ENCODE measurements at places on chromosomes 16 and 17.
A peak's percentile ranks its signal among the peaks of the same experiment; 100 is the strongest.

DNA sequence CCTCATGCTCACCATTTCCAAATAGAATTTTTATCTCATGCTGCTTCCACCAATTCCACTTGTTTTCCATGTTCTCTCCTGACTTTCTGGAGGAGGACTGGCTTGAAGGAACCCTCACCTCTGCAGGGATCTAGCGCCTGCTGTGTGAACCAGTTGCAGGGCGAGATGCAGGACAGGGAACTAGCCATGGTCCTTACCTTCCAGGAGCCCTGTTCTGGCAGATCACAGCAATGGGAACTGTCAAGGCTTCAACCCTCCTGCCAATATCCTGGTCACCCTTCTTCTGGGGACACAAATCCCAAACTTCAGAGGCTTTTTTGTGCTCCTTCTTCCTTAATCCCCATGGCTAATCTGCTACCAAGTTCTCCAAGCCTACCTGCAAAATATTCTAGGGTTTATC, 60.4 kb upstream of the MMP2 start:
- no peak for DNase-seq

GRCh38 chr16:29906520-29907244, 6.4 kb downstream of the ASPHD1 start:
- DNase-seq: no peak

DNA sequence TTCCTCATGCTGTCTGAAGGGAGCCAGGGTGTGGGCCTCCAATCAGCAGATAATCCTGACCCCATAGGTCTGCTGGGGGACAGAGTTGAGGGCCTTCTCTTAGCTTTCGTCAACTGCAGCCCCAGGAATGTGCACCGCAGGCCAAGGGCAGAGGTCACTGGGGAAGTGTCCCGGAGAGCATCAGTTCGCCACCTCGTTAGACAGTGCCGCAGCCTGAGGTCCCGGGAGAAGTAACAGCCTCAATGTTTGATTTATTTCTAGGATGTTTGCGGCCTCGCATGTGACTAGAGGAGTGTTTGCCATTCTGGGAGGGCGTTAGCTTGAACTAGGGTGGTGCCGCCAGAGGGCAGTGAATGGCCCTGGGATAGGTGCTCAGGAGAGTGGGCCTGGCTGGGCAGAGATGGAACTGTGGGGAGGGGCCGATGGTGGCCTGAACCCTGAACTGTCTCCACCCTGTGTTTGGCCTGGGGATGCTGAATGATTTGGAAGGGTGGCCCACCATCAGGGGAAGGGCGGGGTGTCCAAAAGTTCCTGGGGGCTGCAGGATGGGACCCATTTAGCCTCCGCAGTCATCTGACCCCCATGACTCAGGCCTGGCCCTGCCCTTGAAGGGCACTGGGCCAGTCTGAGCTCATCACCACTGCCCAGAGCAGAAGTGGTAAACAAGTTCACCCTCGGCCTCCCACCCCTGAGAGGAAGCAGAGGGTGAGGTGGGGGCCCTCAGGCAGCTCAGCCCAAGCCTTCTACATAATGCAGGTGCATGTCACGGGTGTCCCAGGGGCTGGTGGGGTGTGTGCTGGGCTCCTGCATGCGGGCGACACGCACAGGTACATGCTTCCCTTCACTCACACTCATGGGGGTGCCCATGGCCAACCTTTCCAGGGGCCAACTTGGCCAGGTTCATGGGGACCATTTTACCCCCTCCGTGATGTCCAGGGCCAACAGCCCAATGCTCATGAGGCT, 12.4 kb upstream of the TAC4 start:
- DNase-seq: peak; percentile 53

- no peak for DNase-seq
Measured at GRCh38 chr17:56881685-56882295, 32.1 kb downstream of the TRIM25 start.

- no peak for DNase-seq
Measured at GRCh38 chr16:27798241-27798640, 248.3 kb downstream of the KATNIP start.

DNA sequence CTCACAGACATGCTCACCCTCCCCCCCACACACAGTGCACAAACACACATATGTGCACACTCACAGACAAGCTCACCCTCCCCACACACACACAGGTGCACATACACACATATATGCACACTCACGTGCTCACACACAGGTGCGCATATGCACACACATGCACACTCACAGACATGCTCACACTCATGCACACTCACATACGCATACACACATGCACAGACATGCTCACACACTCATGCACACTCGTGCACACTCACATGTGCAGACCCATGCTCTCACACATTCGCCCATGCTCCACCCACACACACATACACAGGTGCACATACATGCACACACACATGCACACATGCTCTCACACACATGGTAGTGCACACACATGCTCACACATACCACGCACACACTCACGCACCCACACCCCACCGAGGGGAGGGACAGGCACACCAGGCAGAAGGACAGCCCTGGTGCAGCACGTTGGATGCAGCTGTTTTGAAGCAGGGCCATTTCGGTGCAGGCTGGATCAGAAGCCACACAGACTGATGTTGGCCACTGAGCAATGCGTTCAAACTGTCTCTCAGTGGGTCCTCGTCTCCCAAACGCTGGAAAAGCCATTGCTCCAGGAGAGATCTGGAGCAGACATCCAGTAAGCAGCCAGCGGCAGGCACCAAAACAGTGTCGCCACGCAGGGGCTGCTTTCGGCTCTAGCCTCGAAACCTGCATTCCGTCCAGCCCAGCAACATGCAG, 86.2 kb upstream of the ZNF469 start:
- no peak for DNase-seq

GRCh38 chr16:46569231-46569735, 51.9 kb downstream of the SHCBP1 start:
- DNase-seq: no peak

- DNase-seq: no peak
Measured at GRCh38 chr17:76142585-76143041, 1.6 kb upstream of the FOXJ1 start.

GRCh38 chr16:12252616-12253015, 276.1 kb downstream of the SNX29 start:
- DNase-seq: no peak

Measured in H54 (cell line).